ENCODE measurements at places on chromosomes 5 and 9.

DNA sequence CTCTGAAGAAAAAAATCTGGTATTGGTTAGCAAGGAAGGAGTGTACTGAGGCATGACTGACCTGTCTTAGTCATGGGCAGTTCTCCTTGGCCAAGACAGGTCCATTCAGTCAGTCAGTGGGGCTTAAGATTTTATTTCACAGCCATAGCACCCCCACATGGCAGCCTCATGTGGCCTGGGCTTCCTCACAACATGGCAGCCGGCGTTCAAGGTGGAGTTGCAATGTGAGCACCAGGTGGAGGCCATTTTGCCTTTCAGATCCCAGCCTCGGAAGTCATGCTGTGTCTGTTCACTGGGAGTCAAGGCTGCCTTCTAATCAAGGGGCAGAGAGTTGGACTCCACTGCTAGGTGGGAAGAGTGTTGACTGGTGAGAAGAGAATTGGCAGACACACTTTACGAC lies 10.3 kb upstream of the CARD19 start:
- DNase-seq, result peak; percentile 35

DNA sequence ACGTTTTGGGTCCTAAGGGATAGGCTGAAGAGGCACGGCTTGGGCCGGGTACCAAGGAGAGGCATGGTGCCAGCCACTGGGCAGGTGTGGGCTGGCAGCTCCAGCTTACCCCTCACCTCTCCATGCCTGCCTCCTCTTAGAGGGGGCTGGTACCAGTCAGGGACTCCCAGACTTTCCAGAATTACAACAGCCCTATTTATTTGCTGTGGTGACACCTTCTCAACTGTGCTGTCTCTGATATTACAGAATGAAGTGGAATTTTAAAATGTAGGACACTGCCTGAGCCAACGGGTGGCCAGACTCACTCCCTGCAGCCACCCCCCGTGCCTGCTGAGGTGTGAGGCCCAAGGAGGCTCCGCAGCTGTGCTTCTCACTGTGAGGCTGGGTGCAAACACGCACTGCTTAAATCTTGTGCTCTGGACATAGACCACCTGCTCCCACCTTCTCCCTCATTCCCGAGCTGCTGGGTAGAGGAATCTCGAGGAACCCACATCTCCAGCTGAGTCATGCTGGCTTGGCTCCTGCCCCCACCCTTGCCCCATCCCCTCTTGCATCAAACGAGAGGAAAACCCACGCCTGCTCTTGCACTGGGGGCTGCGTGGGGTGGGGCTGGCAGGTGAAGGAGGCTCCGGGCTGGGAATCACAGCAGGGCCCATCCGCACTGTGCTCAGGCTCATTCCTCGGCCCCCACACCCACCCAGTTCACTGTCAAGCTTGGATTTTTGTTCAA lies 47.9 kb downstream of the PRRT1B start:
- DNase-seq, result no peak

DNA sequence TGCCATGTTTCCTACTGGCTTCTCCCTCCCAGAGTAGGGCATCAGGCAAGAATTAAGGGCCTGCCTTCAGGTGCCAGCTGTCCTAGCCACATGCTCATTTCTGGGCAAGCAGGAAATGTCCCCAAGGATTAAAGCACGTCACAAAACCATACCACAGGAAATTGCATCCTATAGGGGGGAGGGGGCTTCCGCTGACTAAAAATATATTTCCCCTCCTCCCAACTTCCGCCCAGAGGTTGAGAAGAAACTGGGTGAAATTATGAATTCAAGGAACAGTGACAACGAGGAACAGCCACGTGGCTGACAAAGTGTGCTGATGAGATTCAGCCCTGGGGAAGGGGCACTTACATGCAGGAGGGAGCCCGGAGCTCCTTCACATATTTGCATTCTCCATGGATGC lies 4.1 kb downstream of the HBEGF start:
- no peak for DNase-seq

DNA sequence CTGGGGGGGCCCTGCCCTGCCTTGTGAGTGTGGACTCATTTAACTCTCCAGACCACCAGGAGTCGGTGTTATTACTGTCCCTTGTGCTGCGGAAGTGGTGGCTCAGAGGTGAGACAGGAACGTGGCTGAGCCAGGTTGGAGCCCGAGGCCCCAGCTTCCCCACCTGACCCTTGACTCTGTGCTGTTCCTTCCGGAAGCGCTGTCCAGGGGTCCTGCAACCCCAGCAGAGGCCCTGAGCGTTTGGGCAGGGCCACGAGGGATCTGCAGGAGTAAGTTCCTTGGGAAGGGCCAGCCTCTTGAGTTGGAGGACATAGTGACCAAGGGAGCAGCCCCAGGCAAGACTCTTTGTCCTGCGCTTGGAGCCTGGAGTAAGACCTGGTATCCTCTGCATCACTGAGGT lies 99.6 kb downstream of the RXRA start:
- no peak for DNase-seq

DNA sequence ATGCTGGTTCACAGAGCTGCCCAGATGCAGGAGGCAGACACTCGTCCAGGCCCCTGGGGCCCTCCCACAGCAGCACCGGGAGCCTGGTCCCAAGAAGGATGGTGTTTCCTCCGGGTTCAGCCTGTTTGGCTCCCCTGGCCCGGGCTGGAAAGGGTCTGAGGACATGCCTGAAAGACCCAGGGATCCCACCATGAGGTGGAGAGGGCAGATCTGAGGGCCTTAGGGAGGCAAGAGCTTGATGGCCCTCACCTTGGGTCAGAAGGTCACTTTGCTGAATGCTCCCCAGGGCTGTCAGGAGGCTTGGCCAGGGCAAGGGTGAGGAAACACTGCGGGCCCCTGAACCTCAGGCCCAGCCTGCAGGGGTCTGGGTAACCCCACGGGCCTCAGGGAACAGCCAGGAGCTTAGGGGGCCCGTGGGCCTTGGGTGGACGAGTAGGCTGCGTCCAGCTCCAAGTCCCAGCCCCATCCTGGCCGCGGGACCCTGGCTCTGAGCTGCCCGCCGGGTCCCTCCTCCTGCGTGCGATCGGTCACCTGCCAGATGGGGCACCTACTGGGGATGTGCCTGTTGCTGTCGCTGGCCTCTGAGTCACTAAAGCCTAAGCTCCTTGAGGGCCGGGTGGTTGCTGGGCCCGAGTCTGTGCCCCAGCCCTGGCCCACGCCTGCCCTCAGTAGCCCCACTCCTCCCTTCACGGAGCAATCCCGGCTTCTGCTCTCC lies 106.2 kb downstream of the ZNF354C start:
- no peak for DNase-seq

DNA sequence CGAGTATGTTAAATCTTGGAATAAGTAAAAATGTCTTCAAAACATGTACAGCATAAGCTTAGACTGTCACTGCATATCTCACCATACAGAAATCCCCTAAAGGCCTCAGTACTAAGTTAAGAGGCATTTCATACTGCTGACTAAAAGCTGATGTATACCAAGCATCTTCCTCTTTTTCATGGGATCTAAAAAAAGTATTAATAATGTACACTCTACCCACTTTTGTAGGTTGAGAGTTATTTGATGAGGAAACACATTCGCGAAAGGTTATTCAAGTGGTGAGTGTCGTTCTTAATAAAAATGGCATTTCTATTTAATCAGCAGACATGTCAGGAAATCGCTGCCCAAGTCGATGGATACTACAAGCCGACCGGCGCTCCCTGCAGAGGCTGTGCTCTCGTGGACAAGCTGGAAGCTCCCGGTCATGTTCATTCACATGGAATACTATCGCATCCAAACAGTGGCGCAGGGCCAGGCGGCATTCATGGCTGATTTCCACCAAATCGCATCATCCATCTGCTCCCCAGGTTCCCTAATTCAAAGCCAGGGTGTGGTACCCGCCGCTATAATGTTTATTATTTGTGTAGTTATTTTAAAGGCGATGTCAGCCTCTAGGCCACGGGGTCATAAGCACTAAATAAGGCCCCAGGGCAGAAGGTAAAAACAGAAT lies 724 bp downstream of the SGTB start:
- peak; percentile 80 for DNase-seq

GRCh38 chr5:92605591-92605990 lies 975.4 kb downstream of the NR2F1-AS1 start:
- DNase-seq, result no peak

GRCh38 chr9:127841087-127841835 lies 13.2 kb downstream of the ENG start:
- no peak for DNase-seq

DNA sequence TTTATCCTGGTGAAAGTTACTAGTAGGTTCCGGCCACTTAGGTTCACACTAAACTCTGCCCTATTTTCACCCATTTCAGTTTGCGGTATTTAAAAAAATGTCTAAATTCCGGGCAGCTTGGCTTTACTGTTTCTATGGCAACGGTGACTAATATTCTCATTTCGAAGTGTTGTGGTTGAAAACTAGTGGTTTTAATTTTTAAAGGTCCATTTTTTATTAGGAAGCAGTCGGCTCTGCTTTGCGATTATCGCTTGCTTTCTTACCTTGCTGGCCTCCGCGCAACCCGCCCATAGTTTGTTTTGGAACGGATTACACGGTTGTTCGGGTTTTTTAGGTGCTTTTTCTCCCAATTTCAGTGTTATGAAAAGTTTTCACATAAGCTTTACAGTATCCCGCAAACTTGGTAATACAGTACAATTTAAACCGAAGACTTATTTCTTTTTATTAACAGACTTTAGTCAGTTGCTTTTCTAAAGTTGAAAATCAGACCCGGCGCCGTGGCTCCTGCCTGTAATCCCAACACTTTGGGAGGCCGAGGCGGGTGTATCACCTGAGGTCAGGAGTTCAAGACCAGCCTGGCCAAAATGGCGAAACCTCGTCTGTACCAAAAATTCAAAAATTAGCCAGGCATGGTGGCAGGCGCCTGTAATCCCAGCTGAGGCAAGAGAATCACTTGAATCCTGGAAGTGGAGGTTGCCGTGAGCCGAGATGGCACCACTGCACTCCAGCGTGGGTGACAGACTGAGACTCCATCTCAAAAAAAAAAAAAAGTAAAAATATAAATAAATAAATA lies 1.6 kb downstream of the KDM4C start:
- no peak for DNase-seq

GRCh38 chr5:57499262-57500050 lies 16.8 kb upstream of the ACTBL2 start:
- no peak for DNase-seq

- no peak for DNase-seq
These were observed 19.8 kb upstream of the MCTP1 start for GRCh38 chr5:95304711-95305110.

- no peak for DNase-seq
These were observed 27.9 kb upstream of the GOLM1 start for GRCh38 chr9:86126998-86127972.

GRCh38 chr5:5037674-5038073 lies 102.5 kb upstream of the ADAMTS16 start:
- DNase-seq, result no peak

- DNase-seq, result no peak
These were observed 302.6 kb upstream of the TAS2R1 start for GRCh38 chr5:9932770-9933169.

- no peak for DNase-seq
These were observed 52.5 kb downstream of the ZNF474 start for GRCh38 chr5:122181863-122182262.

GRCh38 chr9:86643946-86644674 lies 289.9 kb upstream of the TUT7 start:
- DNase-seq, result no peak

- DNase-seq, result no peak
These were observed 573.7 kb upstream of the DAB2 start for GRCh38 chr5:39998518-39998917.

- DNase-seq, result no peak
These were observed 20.0 kb upstream of the TEK start for GRCh38 chr9:27088981-27089380.

DNA sequence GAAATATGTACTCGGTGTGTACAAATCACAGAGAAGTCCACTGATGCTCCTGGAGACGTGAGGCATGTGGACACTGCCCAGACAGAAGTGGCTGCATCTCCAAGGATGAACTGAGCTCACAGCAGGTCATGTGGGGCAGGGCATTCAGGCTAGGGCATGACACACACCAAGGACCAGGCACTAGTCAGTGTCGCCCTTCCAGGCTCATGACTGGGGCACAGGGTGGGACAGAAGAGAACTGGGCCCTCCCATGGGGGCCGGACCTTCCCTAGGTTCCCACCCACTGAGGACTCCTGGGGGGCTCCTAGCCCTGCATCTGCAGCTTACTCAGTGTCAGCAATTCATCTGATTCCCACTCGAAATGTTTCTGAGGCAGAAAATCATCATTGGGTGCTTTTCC lies 256.8 kb upstream of the IRX4 start:
- DNase-seq, result peak; percentile 9

DNA sequence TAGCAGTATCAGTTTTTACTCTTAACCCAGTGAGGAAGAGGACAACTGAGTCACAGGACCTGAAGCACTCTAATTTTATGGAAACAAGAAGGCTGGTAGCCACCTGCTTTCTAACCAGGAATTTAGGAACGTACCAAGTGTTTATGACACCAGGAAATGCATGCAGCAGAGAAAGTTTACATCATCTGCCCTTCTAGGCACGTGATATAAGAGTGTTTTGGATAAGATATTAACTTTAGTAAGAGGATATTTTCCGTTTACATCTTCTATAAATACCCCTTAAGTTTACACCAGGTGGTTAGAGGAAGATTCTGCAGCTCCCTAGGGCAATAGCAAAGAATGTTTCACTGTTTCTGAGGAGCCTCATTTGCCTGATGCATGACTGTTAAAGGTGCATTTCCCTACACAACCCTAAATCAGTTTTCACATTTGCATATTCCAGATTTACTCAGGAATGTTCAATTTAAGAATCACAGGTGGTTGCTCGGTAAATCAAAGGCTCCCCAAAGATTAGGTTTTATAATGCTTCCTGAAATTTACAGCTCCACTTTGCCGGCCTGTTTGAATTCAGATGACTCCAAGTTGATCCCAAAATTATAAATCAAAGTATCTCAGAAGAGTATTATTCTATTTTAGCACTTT lies 1.8 kb downstream of the TSC1 start:
- no peak for DNase-seq

DNA sequence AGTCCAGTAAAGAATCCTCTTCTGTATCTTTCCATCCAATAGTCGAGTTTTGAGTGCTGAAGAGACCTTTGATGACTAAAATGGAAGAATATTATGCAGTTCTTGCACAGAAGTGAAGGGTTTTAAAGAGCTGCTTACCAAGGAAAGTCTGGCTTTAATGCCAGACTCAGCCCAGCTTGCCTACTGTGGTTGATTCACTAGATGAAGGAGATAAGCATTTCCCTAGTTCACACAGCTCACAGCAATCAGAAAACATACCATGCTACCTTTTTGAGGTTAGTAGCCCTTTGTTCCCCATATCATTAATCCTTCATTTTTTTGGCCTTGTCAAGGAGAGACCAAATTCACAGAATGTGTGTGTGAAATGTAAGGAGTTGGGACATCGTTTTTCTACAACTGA lies 15.3 kb downstream of the IFNA5 start:
- no peak for DNase-seq

DNA sequence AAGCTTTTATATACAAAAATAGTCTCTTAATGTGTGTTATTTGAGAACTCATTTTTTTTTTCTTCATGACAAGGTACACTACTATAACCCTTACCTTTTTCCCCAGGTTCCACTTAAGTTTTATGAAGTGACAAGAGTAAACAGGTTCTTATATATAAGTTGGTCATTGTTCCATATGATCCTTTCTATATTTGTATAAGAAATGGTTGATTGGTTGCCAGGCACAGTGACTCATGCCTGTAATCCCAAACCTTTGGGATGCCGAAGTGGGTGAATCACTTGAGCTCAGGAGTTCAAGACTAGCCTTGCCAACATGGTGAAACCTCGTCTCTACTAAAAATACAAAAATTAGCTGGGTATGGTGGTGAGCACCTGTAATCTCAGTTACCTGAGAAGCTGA lies 108.3 kb downstream of the PCSK1 start:
- DNase-seq, result no peak

- no peak for DNase-seq
These were observed 17.2 kb upstream of the AFAP1L1 start for GRCh38 chr5:149254506-149254905.

Measured in coronary artery (tissue), 2 donors.